ENCODE measurements at places on chromosomes 6 and 20.

GRCh38 chr20:910870-911770, 5.0 kb downstream of the ANGPT4 start:
- no peak for DNase-seq

GRCh38 chr6:3762359-3762758, 10.8 kb upstream of the PXDC1 start:
- no peak for DNase-seq

DNA sequence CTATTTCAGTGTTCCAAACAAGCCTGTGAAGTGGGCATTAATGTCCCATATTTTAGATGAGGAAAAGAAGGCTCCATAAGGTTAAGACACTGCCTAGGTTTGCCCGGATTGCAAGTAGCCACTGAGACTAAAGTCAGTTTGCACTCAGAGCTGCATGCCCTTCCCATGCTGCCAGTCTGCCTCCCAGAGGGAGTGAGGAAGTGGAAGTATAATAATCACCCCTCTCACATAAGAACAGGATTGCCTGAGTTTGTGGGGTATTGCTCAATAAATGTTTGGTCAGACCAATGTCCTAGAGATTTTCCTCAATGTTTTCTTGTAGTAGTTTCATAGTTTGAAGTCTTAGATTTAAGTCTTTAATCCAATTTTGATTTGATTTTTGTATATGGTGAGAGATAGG, 43.9 kb upstream of the CLIC5 start:
- no peak for DNase-seq

DNA sequence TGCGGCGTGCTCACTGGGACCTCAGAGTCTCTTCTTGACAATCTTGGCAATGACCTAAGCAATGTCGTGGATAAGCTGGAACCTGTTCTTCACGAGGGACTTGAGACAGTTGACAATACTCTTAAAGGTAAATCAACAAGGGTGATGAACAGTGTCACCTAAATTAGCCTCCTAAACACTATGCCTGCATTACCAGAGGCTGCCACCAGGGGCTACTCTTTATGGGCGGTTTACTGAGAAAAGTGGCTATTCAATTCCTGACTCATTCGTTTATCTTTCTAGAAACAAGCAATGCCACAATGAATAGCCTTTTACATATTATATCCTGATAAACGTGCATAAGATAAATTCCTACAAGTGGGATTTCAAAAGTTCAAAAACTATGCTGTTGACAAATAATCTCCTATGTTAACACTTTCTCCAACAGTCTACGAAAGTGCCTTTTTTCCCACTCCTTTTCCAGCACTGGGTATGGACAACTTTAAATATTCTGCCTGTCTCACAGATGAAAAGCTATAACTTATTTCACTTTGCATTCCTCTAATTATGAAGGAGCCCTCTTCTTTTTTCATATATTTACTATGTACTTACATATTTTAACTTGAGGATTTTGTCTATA, 1.3 kb downstream of the BPIFA2 start:
- peak; percentile 33 for DNase-seq

GRCh38 chr6:42624601-42625000, 60.8 kb downstream of the UBR2 start:
- no peak for DNase-seq

DNA sequence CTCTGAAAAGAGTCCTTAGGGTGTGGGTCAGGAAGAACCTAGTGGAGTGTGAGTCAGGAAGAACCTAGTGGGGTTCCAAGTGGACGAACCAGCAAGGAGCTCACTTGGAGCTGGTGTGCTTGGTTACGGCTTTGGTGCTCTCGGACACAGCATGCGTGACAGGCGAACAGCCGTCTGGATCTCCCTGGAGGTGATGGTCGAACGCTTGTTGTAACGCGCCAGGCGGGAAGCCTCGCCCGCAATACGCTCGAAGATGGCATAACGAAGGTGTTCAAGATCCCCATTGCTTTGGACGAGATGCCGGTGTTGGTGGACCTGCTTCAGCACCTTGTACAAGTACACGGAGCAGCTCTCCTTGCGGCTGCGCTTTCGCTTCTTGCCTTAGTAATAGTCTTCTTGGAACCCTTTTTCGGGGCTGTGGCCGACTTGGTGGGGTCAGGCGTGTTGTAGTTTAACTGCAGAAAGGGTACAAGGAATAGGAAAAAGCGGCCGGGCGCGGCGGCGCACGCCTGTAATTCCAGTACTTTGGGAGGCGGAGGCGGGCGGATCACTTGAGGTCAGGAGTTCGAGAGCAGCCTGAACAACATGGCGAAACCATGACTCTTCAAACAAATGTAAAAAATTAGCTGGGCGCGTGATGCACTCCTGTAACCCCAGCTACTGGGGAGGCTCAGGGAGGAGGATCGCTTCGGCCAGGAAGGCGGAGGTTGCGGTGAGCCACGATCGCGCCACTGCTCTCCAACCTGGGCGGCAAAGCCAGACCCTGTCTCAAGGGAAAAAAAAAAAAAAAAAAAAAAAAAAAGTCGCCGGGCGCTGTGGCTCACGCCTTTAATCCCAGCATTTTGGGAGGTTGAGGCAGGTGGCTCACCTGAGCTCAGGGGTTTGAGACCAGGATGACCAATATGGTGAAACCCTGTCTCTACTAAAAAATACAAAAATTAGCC, 48.0 kb downstream of the OR2B2 start:
- peak; percentile 69 for DNase-seq

DNA sequence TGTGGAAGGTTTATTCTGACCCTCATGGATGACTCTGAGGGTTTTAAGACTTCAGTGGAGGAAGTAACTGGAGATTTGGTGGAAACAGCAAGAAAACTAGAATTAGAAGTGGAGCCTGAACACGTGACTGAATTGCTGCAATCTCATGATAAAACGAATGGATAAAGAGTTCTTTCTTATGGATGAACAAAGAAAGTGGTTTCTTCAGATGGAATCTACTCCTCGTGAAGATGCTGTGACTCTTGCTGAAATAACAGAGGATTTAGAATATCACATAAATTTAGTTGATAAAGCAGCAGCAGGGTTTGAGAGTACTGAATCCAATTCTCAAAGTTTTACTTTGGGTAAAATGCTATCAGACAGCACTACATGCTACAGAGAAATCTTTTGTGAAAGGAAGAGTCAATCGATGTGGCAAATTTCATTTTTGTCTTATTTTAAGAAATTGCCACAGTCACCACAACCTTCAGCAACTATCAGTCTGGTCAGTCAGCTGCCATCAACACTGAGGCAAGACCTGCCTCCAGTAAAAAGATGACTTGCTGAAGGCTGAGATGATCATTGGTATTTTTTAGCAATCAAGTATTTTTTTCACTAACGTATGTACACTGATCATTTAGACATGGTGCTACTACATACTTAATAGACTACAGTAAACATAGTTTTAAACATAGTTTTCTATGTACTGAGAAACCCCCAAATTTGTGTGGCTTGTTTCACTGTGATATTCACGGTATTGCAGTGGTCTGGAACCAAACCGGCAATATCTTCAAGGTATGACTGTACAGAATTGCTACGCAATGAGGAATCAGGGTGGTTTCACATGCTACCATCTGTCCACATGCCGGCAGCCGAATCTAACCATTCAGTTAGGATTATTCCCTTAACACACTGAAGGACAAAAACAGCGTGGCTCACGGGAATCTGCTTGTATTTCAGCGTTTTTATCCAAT, 149.0 kb downstream of the MYB start:
- DNase-seq, result no peak

GRCh38 chr6:134482593-134483270, 164.8 kb upstream of the SGK1 start:
- no peak for DNase-seq

DNA sequence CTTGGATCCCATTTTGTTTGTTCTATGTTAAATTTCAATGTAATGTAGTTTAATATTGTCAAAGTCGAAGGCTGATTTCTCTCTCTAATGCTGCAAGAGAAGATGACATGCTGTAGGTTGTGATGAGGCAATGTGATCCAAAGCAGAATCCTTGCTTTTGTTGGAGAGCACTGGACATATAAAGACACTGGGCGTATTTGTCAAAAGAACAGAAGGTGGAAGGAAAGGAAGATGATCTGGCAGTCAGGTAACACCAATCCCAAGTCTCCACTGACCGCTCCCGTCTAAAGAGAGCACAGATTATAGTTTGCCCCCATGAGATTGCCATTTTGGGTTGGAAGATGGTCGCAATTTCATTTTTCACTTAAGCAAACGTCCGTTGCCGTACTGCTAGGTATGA, 935 bp upstream of the RFX6 start:
- DNase-seq, result no peak

- no peak for DNase-seq
Measured at GRCh38 chr6:112839525-112839961, 492.4 kb downstream of the RFPL4B start.

- DNase-seq, result no peak
Measured at GRCh38 chr6:74731204-74731603, 474.6 kb downstream of the COL12A1 start.

GRCh38 chr6:41376176-41376575, 40.8 kb downstream of the NCR2 start:
- no peak for DNase-seq

GRCh38 chr6:31048099-31048498, 37.8 kb downstream of the MUC22 start:
- no peak for DNase-seq

GRCh38 chr6:8066108-8066507, 1.9 kb upstream of the BLOC1S5 start:
- peak; percentile 35 for DNase-seq

DNA sequence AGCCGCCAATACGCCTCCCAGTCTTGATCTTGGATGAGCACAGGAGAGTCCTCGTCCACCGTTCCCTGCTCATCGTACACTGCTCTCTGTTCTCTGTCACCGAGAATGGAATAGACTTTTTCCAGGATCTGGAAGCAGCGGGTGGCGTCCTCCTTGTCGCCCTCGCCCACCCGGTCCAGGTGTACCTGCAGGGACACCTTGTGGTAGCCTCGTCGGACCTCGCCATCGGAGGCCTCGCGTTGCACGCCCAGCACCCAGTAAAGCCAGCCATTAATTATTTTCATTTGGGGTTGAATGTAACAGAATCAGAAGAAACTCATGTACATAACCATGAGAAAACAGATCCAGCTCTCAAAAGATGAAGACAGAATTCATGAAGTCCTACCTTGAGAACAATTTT, 59.9 kb downstream of the JAG1 start:
- no peak for DNase-seq

DNA sequence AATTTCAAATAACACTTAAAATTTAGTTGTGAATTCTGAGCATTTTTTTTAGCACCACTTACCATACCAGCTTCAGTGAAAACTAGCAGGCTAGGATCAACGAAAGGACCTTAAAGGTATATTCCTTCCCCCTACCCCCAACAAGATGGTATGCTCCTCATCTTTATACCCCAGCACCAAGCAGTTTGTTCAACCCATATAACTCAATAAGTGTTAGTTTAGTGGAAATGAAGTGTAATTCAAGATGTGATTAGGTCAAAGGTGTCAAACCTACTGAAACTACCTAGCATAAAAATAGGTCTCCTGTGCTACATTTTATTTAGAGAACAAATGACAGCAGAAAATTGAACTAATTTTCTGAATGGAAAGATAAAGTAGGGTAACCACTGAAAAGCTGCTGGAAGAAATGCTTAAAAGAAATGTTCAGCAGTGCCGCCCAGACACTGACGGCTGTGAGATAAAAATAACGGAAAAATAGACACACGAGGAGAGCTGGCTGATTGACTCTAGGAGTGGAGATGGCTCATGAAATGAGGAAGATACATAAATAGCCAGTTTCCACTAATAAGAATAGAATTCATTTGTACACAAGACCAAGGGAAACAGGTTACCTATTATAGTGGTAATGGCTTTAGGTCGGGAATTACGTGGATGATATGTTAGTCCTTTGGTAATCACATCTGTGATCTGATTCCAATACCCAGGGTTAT, 94.8 kb downstream of the IPCEF1 start:
- peak; percentile 33 for DNase-seq

GRCh38 chr20:25466846-25467245, 59.4 kb downstream of the GINS1 start:
- DNase-seq, result no peak

DNA sequence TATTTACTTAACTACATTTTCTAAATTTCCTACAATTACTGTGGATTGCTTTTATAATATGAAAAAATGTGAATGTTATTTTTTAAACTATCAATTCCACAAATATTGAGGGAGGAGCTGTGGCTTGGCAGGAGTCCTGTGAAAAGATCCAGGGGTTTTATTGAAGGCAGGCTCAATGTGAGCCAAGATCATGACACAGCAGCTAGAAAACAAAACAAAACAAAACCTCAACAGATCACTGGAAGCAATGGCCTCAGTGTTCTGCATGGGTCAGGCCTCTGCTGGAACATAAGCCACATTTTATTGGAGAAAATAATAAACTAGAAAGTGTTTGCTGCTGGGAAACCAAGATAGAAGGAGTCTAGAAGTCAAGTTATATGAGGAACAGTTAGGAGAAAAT, 19.4 kb upstream of the RCAN2 start:
- no peak for DNase-seq

DNA sequence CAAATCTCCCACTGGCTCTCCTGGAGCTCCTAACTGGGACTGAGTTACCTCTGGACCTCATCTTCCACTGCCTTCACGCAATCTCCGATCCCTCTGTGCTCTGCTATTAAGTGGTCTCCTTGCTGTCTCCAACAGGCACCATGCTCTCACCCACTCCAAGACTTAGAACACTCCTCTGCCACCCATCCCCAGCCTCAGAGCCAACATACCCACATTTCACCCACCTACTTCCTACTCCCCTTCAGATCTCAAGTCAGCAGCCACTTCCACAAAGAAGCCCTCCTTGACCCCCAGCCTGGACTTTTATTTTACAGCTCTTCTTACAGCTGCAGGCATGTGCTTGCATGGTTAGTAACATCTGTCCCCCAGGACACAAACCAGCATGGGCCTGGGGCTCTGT, 29.6 kb upstream of the NOL4L start:
- no peak for DNase-seq

DNA sequence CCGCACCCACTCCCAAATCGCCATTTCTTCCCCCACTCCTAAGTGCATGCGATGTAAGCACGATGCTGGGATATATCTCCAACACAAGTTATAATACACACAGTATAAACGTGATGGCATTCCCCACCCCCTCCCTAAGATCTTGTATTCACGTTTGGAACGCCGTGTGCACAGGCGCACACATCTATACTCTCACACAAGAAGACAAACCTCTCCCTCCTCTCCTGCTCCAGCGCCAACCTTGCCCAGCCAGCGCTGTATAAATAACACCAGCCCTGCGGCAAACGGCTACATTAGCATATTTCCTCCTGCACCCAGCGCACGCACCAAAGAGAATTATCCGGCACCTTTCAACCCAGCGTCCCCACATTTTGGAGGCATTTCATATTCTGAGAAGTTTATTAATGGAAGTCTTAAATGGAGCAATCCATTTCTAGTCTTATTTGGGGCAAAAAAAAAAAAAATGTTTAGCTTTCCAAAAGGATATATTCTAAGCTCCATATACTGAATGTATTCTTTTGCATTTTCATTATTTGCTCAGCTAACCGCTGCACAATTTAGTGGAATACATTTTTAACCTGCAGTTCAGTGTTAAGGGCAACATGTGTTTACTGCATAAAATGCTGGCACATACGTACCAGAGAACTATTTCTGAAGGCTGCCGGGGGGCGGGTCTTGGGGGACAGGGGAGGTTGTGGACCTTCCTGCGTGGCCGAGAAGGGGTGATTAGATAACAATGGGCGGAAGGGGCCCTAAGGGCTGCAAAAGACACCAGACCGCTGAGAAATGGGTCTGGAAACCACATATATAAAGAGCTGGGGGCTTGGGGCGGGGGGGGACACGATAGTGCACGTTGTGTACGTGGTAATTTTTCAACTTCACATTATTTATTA, 1.1 kb upstream of the SLC22A23 start:
- DNase-seq, result peak; percentile 81
